ENCODE measurements at places on chromosomes 1 and 21.
A peak's percentile ranks its signal among the peaks of the same experiment; 100 is the strongest.

DNA sequence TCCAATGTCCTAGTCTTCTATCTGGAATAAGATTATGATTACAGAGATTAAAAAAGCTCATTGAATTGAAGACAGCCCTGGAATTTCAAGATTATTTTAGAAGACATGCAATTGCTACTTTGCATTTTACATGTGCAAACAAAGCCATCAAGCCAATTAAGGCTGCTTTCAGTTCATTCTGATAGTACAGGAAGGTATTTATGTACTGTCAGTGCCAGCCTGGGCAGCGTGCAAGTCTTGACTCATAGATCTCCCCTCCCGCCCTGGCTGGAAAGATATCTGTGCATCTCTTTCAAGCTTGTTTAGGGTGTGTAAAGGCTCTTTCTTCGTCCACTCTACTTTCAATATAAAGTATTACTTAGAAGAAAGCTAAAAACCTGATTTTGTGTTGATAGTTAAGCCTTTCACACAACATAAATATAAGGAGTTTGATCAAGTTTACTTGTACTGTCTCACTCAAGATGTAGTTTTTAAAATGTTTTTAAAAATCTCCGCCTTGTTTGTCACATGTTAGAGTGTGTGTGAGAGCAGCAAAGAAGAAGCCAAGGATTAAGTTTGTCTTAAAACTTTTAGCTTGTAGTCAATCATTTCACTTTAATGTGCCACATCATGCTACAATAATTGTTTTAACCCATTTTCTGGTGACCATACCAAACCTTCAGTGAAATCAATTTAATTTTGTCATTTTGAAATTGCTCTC lies 13.6 kb upstream of the LYPLAL1 start:
- DNase-seq: no peak

DNA sequence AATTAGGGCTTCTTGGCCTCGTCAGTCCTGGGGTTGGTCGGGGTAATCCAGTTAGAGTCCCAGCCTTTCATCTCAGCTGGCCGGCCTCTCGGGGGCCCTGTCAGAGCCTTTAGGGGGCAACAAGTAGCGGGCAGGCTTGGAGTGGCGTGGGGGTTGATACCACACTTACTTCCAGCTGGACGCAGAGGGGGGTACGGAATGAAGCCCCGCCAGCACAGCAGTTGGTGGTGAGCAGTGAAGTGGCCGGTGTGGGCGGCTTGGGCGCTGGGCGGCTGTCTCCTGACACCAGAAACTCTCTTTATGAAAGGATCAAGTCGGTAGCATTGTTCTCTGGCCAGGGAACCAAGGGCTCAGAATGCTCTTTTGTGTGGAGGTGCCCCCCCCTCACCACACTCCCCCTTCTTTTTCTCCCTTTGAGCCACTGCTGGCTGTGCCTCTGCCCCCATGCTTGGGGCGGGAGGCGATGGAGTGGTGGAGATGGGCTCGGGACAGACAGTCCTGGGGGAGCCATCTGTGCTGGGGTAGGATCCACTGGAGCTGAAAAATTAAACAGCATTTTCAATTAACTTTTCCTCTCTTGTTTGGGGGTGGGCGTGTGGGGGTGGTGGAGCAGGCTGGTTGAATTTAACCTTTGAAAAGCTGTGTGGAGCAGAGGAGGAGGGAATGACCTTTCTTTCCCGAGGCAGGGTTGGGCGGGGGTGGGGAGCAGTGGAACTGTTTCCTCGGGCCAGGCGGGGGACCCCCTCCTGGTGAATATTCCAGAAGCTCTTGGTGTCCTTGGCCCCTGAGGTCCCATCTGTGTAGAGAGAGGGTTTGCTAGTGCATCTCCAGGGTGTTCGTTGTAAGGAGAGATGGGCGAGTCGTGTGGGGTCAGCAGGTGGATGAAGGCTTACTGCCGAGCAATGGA lies 102.7 kb downstream of the RNF220 start:
- no peak for DNase-seq

GRCh38 chr1:115302390-115302961 lies 35.6 kb downstream of the NGF start:
- DNase-seq: no peak

DNA sequence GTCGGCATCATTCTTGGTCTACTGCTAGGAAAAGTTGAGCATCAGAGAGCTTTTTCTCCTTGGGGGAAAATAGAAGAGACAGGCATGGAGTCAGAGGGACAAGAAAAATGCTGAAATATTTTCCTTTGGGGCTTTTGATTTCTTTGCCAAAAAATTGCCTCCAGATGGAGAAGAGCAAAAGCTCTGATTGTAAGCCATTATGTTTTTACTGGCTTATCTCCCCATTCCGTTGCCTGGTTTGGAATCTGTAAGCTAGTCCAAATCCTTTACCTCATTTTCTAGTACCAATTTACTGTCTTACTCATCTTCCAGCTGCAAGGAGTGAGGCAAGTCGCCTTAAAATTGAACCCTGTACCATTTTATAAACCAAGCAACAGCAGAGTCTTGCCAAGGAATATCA lies 23.3 kb upstream of the NBL1 start:
- DNase-seq: no peak

GRCh38 chr1:58592522-58593134 lies 15.6 kb upstream of the TACSTD2 start:
- peak; percentile 93 for DNase-seq

DNA sequence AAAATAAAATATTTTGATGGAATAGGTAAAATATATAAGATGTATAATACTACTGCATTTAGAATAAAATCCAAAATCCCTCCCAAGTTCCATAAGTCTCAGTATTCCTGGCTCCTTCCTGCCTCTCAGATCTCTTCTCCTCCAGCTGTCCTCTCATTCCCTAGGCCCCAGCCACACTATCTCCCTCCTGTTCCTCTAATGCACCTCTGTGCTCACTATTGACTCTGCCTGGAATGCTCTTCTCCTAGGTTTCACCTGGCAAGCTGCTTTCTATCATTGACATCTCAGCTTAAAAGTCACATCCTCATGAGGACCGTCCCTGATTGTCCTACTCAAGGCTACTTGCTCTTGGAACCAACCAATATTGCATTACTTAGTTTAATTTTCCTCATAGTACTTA lies 7.2 kb downstream of the NME7 start:
- no peak for DNase-seq

DNA sequence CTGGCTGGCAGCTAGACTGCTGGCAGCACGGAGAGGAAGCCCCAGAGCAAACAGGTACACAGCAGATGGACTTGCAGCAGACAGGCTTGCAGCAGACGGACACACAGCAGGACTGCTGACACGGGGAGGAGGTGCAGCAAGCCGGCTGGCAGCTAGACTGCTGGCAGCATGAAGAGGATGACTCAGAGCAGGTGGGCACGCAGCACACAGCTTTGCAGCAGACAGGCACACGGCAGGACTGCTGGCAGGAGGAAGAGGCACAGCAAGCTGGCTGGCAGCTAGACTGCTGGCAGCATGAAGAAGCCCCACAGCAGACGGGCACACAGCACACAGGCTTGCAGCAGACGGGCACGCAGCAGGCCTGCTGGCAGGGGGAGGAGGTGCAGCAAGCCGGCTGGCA lies 498 bp downstream of the KRTAP10-2 start:
- no peak for DNase-seq

GRCh38 chr1:193562121-193562520 lies 375.7 kb upstream of the B3GALT2 start:
- DNase-seq: no peak

DNA sequence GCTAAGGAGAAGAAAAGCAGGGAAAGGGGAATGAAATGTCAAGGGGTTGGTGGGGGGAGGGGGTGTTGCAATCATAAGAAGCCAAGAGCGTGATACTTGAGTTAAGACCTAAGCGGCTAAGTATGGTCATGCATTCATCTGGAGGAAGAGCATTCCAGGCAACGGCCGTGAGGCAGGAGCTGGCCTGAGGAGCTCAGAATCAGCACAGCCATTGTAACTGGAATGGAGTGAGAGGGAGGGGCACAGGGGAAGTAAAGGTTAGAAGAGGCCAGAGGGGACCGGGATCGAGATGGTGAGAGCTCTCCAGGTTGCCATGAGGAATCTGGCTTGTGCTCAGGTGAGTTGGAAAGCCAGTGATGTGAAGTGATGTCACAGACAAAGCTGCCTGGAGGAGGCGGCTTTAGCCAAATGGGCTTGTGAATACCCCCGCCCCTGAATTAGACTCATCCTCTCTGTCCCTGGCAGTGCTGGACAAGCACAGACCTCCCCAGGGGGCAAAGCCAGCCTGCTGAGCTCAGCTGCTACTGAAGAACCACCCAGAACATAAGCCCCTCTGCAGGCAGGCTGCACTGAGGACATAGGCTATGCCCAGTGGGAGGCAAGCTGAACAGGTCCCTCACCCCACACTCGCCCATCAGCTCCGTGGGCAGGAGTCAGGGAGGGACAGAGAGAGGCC lies 61.1 kb upstream of the LAPTM5 start:
- no peak for DNase-seq

- DNase-seq: peak; percentile 19
Measured at GRCh38 chr1:10508511-10508951, 33.8 kb downstream of the PEX14 start.

DNA sequence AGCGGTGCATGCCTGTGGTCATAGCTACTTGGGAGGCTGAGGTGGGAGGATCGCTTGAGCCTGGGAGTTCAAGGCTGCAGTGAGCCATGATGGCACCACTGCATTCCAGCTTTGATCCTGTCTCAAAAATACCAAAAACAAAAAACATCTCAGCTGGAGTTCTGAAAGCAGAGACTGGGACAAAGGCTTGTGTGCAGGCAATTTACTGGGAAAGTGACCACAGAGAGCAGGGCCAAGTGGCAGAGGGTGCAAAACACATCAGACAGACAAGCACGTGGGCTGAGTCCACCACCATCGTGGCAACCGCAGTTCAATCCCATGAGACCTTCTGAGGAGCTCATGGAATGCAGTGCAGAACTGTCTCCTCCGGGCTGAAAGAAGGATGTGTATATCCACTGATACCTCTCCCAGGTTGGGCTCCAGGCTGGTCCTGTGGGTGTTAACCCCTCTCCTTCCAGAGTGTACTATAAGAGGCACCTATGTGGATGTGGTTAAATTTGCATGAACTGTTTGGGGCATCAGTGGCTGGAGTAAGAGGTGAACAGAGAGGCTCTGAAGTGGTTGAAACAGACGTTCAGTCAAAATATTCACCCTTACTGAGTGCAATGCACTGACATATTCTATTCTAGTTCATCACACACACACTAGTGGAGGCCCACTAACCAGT lies 10.8 kb downstream of the PIGP start:
- no peak for DNase-seq

DNA sequence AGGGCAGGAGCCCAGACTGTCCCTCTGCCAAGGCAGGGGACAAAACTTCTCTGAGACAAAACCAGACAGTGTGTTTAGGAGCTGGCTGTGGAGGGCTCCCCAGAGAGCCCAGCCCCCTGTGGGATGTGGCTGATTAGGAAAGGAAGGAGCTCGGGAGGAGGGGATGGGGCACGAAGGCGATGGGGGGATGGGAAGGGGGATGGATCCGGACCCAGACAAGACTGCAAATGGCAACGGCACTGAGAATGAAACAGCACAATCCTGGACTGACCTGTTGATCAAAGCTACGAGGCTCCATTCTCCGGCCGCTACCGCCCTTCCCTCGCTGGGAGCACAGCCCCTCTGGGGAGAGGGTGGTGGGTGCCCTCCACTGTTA lies 33.1 kb downstream of the FOXO6 start:
- no peak for DNase-seq

- no peak for DNase-seq
Measured at GRCh38 chr1:203465146-203465798, 10.3 kb upstream of the PRELP start.

DNA sequence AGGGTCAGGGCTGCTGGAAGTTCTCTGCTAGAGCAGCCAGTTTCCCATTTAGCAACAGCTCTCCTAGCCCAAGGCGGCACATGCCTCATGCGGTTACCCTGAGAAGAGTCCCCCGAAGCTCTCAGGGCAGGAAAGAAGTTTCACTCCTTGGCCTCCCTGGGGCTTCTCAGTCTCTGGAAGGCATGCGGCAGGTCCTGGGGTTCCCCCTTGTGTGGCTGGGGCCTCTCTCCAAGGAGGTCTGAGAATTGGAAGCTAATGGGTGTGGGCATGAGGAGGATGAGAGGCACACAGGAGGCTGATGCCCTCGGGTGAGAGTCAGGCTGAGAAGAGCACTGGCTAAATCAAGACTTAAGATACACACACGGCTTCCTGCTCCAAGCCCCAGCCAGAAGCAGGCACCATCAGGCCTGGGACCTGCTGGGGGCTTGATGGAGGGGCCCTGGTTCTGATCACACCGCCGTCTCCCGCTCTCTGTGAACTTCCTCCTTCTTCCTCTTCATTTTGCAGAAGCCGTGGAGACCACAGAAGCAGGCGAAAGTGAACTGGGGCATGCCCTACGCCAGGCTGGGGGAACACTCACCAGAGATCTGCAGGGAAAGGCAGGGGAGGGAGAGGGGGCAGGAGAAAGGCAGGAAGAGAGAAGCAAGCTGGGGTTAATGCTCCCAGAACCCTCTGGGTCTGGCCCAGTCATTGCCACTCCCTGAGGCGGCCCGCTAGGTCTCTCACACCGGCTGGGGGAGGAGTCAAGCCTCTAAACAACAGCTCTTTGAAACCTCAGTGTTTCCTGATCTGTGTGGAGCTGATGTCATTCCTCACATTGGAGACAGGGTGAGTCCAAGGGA lies 15.1 kb downstream of the BLACAT1 start:
- DNase-seq: peak; percentile 76

DNA sequence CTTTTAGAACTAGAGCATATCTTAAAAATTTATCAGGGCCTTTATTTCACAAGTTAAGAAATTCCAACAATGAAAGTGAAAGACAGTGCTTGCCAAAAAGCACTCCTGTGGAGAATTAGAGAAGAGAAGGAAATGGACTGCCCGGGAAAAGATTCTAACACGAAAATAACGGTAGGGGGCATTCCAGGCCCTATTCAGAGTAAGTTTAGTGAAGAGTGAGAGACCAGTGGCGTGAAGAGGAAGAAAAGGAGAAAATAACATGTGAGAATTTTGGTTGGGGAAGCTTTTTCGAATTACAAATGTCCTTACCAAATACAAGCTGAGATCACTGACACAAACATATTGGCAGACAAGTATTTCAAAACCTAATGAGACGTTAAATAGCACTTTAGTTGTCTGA lies 38.4 kb upstream of the RBM34 start:
- DNase-seq: no peak

DNA sequence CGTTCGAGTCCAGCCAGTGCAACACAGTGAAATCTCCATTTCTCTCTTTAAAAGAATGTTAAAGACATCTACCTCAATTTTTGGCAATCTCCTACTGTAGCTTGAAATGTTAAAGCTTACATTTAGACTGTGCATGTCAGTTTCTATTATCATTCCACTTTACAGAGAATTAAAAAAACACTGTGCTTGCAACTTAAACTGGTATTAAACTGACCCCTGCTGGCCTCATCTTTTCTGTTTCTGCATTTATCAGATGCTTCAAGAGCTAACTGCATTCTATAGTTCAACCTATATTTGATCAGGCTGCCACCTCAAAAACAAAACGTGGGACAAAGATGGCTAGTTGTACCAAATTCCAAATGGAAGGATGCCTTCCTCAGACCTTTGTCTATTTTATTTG lies 226.5 kb downstream of the SMYD3 start:
- no peak for DNase-seq

- no peak for DNase-seq
Measured at GRCh38 chr1:220922951-220923350, 43.7 kb downstream of the HLX start.

GRCh38 chr1:152185544-152186391 lies 26.7 kb upstream of the RPTN start:
- DNase-seq: peak; percentile 58

Data from body of pancreas (tissue), 4 donors.